ENCODE measurements at places on chromosomes 2 and 18.
A peak's percentile ranks its signal among the peaks of the same experiment; 100 is the strongest.

- DNase-seq, result no peak
Measured at GRCh38 chr2:230262246-230262645, 36.7 kb downstream of the SP140 start.

DNA sequence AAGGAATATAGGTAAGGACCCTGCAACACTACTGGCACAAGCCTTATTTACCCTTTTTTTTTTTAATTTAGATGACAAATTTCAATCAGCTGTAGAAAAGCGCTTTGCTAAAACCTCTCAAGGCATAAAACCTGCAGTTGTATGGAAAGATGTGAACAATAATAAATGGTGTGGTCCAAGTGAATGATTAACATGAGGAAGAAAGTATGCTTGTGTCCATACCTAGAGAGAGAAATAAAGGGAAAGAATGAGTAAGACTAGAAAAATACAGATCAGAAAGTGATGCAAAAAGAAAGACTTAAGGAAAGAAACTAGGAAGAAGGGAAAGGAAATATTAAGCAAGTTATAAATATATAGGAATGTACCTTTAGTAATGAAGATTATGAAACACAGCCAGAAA is 119.2 kb upstream of the SCN7A start:
- DNase-seq, result no peak

DNA sequence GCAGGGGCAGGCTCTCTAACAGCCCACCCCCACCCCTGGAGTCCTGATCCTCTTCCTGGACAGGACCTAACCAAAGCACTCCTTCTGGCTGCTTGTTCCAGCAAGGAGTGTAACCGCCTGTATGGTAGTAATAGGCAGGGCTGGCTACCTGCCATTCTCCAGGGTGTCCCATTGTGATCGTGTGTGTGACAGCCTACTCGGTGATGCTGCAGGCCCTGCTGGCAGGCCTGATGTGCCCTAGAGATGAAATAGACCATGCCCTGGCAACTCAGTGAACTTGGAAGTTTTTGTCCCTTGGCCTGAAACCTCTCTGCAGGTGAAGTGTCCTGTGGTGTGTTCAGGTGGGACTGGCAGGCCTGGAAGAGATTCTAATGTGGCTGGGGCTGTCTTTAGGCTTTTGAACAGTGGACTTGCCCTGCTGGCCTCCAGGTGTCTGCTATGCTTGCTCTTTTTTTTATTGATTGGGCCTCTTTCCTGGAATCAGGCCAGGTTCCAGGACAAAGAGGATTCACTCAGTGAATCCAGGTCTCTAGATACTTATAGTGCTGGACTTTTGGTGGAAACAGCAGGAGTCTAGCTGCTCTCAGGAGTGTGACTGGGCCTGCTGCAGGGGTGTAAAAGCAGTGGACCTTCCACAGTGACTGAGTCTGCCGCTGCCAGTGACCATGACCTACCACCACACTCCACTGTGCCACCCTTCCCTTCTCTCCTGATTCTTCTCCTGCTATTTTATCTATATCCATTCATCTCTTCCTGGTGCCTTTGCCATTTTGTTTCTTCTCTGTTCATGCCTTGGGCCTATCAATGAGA is 132.1 kb downstream of the CTIF start:
- no peak for DNase-seq

GRCh38 chr2:105468582-105469042 is 69.8 kb upstream of the FHL2 start:
- no peak for DNase-seq

GRCh38 chr2:196262606-196263005 is 91.2 kb upstream of the STK17B start:
- DNase-seq, result no peak

DNA sequence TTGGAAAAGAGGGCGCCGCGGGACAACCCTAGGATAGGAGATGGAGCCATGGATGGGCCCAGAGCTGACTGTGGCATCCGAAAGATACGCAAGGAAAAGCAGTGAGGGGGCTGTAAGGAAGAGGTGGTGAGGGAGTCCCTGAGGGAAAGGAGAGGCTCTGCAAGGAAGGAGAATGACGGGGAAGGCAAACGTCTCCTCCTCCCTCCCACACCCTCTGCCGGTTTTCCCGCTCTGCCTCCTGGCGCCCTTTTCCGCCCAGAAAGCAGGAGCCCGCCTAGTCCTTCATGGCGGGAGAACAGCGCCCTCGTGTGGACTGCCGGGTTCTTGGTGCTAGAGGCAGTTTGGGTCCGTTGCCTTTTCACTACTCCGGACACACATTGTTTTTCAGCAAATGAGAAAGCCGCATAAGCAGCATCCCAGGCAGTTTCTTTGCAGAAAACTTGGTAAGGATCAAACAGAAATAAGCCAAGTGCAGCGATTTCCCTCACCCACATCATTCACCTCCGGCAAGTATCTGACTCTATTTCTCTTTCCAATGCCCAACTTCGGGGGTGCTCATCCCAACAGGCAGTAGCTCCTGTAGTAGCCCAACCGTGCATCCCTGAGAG is 200.4 kb downstream of the INO80D start:
- DNase-seq, result peak; percentile 13

GRCh38 chr2:171584001-171584400 is 61.7 kb downstream of the CYBRD1 start:
- DNase-seq, result no peak

DNA sequence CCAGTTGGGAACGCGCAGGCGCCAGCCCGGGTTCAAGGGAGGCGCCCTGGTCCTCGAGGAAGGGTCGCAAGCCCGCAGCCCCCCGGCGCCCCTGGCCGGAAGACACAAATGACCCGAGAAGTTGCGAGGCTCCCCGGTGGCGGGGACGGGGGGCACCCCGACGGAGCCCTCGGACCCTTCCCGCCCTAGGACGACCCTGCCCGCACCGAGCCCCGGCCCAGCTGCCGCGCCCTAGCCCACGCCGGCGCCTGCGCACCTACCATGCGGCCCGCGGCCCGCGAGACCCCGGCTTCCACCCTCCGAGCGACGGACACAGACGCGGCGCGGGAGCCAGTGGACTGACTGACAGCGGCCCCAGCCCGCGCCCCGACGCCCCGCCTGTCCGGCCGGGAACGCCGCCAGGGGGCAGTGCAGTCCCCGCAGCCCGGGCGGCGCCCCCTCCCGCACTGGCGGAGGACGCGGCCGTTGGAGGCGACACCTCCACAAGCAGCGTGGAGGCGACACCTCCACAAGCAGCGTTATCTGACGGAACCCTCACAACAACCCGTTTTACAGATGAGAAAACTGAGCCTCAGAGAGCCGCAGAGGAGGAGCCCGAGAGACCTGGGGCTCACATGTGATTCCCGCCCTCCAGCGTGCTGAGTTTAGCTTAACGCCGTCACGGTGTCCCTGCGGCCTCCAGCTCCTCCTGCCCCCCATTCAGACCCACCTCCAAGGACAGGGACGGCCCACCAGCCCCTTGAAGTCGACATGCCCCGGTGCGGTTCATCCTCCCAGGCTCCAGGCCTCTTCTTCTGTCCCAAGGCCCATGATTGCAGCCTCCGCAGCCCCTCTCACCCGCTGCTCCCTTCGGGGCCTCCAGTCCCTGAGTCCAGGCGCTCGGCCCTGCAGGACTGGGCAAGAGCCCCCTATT is at the start of gene NMUR1:
Gene NMUR1, minus strand, starts transcription at position 347 of the 913 bp plus-strand sequence. Its CDS starts 84 bp downstream, at position 263.
- DNase-seq, result peak; percentile 65

GRCh38 chr2:165624470-165624800 is 154.9 kb downstream of the CSRNP3 start:
- no peak for DNase-seq

DNA sequence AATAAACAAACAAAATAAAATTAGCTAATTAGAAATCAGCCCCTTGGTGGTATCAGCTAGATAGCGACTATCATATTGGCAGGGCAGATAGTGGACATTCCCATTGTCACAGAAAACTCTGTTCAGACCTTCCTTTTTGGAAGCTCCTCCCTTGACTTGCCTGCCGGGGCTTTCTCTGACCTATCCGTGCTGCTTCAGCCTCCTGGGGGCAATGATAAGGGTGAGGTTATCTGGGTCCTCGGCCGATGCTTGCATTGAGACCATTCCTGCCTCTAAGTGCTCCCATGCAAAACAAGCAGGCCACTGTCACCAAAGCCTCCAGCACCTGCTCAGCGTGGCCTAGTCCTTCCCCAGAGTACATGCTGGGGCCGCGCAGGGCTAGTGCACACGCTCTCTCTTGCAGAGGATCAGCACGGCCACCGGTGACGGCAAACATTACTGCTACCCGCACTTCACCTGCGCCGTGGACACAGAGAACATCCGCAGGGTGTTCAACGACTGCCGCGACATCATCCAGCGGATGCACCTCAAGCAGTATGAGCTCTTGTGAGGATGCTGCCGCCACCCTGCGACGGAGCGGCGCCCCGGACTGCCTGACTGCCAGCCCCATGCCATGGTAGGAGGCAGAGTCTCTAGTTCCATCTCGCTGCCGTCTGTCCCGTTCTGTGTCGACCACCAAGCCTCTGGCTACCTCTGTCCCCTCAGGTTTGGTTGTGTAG is 27.4 kb downstream of the MPPE1 start:
- no peak for DNase-seq

- DNase-seq, result no peak
Measured at GRCh38 chr2:39631718-39632117, 34.0 kb upstream of the TMEM178A start.

GRCh38 chr2:134141598-134142340 is 112.1 kb upstream of the MGAT5 start:
- no peak for DNase-seq

GRCh38 chr2:154698296-154698720 is at the start of gene KCNJ3:
TSS of gene KCNJ3 (plus strand) at chr2:154698695. CDS start at chr2:154698776, 81 bp downstream.
- DNase-seq, result no peak

GRCh38 chr18:48441405-48441881 is 32.3 kb upstream of the ZBTB7C start:
- no peak for DNase-seq

DNA sequence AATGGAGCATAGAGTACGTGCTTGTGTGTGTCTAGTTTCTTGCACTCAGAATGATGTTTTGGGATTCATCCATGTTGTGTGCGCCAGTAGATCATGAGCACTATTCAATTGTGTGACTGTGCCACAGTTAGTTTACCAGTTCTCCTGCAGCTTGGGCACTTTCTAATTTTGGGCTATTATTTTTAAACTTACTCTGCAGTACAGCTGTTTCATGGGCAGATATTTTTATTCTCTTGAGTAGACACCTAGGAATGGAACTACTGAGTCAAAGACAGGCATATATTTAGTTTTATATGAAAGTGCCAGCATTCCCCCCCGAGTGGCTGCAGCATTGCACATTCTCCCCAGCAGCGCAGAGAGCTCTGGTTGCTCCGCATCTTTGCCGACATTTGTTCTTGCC is 74.8 kb downstream of the IL1R2 start:
- no peak for DNase-seq

DNA sequence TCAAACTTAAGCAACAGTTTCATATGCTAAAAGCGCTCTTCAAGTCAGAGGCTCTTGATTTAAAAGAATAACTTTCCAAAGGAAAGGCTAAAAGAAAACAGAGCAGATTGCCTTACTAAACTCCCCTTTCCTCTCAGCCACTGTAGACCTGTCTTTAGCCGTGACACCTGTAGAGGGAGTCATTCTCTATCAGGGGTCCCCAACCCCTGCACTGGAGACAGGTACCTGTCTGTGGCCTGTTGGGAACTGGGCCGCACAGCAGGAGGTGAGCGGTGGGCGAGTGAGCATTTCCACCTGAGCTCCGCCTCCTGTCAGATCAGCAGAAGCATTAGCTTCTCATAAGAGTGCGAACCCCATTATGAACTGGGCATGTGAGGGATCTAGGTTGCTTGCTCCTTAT is 9.6 kb downstream of the SLC14A1 start:
- DNase-seq, result no peak

DNA sequence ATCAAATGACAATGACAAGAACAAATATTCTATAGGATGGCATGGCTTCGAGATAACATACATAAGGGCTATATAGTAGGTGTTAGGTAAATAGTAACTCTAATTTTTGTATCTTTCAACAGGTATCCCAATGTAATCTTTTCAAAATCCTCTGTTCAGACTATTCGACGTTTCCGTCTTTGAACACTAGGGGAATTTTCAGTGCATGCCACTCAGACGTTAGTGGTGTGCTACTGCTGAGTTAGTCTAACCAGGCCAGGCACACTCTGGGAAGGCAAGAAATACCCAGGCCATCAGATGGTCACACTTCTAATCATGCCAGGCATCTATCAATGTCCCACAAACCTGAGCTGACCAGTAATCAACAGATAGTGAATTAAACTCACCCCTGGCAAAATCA is 14.6 kb upstream of the CREG2 start:
- DNase-seq, result no peak

GRCh38 chr2:61853086-61853846 is 594 bp downstream of the FAM161A start:
- no peak for DNase-seq

GRCh38 chr18:67618061-67618460 is 101.5 kb upstream of the DSEL start:
- DNase-seq, result no peak

GRCh38 chr2:219402665-219403515 is 15.2 kb upstream of the DNPEP start:
- DNase-seq, result peak; percentile 31

- DNase-seq, result no peak
Measured at GRCh38 chr2:190417045-190417842, 9.1 kb downstream of the MFSD6 start.

DNA sequence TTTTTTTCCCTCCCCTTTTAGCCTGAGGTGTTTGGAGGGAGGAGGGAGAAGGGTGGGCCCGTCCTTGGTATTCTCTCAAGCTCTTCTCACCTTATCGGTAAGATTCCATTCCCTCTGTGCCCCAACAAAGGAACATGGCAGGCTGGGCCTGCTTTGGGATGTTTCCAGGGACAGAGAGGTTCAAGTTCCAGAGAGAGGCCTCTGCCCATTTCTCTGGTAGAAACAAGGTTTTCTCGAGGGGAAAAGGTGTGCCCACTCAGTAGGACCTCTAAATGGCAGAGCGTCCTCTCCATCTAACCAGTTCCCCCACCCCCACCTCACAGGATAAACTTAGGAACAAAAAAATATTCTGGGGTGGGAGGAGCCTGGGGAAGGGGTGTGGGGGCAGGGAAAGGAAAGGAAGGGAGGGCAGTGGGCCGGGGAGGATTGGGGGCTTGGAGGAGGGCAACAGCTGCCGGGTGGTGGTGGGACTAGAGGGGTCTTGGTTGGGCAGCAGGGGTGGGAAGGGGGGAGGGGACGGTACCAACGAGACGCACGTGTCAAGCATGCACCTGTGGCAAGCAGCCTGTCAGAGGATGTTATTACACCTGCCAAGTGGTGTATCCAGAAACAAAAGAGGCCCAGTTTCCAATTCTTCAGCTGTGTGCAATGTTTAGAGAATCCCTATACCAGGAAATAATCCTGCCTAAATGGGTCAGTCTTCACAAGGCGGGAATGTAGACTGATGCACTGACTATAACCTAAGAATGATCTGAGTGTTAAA is 2.1 kb downstream of the PCBP1 start:
- no peak for DNase-seq

GRCh38 chr2:10045561-10046355 is 2.4 kb downstream of the KLF11 start:
- no peak for DNase-seq

- no peak for DNase-seq
Measured at GRCh38 chr18:61637319-61637718, 255.5 kb downstream of the RNF152 start.

DNA sequence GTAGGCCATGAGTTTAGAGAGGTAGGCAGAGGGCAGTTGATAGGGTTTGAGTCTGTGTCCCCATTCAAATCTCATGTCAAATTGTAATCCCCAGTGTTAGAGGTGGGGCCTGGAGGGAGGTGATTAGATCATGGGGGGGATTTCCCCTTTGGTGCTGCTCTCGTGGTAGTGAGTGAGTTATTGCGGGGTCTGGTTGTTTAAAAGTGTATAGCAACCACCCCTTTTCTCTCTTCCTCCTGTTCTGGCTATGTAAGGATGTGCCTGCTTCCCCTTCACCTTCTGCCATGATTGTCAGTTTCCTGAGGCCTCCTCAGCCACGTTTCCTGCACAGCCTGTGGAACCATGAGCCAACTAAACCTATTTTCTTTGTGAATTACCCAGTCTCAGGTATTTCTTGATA is 25.5 kb downstream of the MARCHF4 start:
- no peak for DNase-seq

Measured in activated T-helper 9 cell treated with anti-CD3 and anti-CD28 coated beads, Interleukin-2, amount 50 U/mL, for 16 hours (primary cell).